Hematopoietic multipotent progenitor cell (in vitro differentiated cells): ENCODE measurements at places on chromosomes 4 and X. TPM values are rescaled to one million over a fixed set of nuclear protein-coding genes. Genes with fewer than 3 reads are reported as not detected.

The GUCY1A1 gene
- 84.0 TPM for total RNA-seq

The CNGA2 gene
- total RNA-seq = not detected

The TEX13C gene
- total RNA-seq = not detected

The F11 gene
- total RNA-seq = not detected

The ADGRG4 gene
- total RNA-seq = under 0.01 TPM

The NAP1L2 gene
- 2.4 TPM for total RNA-seq

The DUSP21 gene
- not detected for total RNA-seq

The RHOXF1 gene
- total RNA-seq = not detected

The SHROOM4 gene
- 2.4 TPM for total RNA-seq

The SAGE1 gene
- total RNA-seq = 0.81 TPM

The FAM184B gene
- not detected for total RNA-seq

DNA sequence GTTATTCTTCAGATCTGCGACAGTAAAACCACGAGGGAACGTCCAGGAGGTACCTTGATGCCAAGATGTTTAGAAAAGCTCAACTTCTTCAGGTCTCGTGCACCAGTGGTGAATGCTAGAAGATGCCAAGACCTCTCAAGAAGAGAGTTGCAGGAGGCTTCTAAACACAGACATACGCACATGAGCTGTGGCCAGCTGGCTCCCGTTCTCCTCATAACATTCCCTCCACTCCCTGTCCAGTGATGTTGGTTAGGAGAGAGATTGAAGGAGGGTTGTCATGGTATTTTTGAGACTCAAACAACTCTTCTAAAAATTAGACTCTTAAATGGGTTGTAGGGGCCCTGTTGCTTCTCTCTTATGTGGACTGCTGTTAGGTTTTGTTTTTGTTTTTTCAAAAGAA, 184.3 kb downstream of the QDPR start:
- no peak for DNase-seq

- DNase-seq = no peak
Measured at GRCh38 chr4:139921429-139922184, 232.4 kb downstream of the MAML3 start.

DNA sequence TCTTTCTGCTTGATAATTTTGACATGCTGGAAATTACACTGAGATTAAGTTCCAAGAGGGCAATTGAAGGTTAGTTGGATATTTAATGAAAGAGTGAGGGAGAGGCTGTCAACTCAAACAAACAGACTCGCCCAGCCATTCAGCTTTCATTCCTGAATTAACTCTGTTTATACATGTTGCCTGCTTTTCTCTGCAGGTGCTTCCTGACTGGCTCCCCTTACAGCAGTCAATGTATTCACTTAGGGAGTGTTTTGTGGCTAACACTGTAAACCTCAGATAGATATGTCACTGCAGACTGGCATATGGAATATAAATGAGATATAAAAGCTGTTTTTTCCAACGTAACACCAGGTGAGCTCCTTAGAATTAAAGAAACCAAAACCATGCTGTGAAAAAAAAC, 28.7 kb downstream of the TMPRSS11A start:
- DNase-seq = peak; percentile 42

DNA sequence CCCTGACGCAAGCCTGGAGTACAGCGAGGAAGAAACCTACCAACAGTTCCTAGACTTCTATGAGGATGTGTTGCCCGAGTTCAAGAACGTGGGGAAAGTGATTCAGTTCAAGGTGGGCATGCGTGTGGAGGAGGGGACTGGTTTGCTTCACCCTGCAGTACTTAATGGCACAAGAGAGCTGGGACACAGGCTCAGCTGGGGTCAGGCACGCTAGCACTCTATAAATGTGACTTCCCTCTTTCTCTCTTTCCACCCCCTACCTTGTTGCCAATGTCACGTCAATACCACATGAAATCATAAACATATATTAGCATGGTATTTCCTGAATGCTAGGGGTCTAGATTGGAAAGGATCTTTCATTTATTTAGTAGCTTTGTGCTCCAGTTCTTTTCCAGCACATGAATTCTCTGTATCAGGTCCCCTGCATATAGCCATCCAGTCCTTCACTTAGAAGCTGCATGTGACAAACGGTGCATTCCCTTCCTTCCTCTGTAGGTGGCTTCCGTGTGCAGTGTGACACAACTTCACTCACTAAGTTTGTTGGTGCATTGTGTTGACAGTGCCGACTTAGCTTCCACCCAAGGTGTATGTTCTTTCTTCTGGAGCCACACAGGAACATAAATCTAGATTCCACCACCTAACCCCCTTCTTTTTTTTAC, 25.6 kb downstream of the ZRSR2 start:
- DNase-seq = peak; percentile 20

DNA sequence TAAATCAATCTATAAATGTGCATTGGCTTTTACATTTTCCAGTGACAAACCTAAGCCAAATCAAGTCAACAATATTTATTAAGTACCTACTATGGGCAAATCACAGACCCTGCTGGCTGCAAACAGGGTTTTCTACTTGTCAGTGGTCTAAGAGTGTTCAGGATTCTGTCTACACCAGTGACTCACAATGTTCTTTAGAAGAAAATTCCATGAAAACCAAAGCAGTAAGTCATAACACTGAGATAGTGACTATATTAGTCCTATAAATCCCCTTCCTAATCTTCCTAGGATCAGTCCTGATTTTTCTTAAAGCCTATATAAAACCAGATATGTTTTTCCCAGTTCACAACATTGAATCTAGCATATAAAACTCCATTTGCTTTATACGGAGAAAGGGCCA, 69.7 kb downstream of the PPP3CA start:
- DNase-seq = no peak

DNA sequence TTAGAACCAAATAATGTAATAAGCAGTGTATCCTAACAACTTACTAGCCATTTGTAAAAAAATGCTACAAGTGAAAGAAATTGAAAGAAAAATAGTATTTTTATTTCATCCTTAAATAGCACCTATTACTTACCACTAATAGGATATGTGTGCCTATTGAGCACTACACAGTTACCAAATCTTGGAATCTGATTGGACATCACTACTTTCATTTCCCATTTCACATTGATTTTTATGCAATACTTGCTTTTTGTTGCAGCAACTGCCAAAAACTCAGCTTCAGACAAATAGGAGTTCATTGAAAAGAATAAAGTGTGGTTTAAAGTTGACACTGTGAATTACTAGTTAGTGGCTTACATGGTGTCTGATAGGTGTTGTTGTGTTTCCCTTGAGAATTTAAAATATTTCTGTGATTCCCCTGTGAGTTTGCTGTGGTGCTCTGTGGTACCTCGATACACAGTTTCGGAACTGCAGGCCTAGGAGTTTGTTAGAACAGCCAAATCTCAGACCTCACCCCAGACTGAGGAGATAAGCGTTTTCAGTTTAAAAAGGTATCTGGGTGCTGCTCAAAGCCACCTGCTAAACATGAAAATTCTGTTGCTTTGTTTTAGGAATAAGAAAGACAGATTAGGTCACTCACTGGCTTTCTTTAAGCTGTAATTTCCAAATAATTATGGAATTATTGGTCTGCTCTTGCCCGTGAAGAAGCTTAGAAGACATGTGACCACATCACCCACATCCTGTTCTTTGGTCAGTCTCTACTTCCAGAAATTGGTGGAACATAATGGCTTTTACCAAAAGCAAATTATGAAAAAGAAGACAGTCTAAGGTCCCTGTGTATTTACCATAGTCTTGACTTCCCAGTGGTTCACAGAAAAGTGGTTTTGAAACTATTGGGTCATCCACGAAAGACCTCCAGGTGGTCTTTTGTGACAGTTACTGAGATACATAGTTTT, 97.8 kb downstream of the SYTL5 start:
- no peak for DNase-seq

- DNase-seq = no peak
Measured at GRCh38 chr4:106869551-106869950, 166.6 kb downstream of the DKK2 start.

GRCh38 chr4:103032574-103032973, 13.1 kb upstream of the SLC9B1 start:
- DNase-seq = peak; percentile 48

- DNase-seq = no peak
Measured at GRCh38 chrX:108353452-108353851, 84.8 kb downstream of the COL4A6 start.

GRCh38 chr4:155140889-155141288, 67.5 kb upstream of the NPY2R start:
- no peak for DNase-seq

DNA sequence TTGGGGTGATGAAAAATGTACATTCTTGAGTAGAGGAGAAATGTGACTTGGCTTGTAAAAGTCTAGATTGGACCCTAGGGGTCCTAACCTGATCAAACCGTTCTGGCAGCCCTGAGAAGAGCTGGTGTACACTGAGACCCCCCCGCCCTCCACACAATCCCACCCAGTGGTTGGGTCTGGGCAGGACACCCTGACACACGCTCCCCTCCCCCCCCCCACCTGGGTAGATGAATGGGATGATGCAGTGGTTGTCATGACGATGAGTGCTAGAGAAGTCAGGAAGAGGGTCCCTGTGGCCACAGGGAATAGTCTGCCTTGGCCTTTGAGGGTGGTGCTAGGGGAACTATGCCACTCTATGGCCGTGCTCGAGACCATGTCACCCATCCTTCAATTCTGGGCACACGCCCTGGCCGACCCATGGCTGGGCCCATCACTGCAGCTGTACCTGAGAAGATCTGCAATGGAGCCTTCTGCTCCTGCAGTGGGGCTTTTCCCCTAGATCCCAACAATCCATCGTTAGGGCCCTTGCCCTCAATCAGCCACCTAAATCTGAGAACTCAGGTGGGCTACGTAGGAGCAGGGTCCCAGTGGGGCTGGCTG, 4.4 kb downstream of the CDK16 start:
- DNase-seq = peak; percentile 50

- DNase-seq = peak; percentile 17
Measured at GRCh38 chr4:5708449-5709206, at the start of gene EVC2. EVC2 (minus strand) TSS chr4:5708559; CDS start chr4:5708513, 46 bp downstream.

- no peak for DNase-seq
Measured at GRCh38 chr4:84126061-84126787, 372.9 kb downstream of the NKX6-1 start.

GRCh38 chrX:34917146-34917545, 25.4 kb upstream of the FAM47B start:
- no peak for DNase-seq

- DNase-seq = no peak
Measured at GRCh38 chr4:76605099-76605563, 170.1 kb downstream of the SHROOM3 start.
